ENCODE measurements at places on chromosomes 3 and 15.
A peak's percentile ranks its signal among the peaks of the same experiment; 100 is the strongest.

- DNase-seq = no peak
These were observed 31.8 kb downstream of the GPR171 start for GRCh38 chr3:151171145-151171757.

- no peak for DNase-seq
These were observed 75.2 kb upstream of the C3orf80 start for GRCh38 chr3:160150066-160150465.

GRCh38 chr3:53300826-53301225, 45.0 kb upstream of the TKT start:
- DNase-seq = no peak

DNA sequence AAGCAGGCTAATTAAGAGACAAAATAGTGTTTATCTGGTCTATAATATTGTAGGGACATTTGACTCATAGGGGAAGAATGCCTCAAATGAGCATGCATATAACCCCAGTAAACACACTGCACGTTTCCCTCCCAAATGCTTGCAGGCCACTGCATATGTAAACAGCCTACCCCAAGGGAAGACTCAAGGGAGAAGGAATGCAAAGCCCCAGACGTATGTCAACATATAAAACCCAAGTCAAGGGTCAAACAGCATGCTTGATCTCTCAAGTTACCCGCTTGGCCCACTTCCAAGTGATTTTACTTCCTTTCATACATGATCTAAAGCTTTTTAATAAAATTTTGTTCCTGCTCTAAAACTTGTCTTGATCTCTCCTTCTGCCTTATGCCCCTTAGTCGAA, 1090.0 kb downstream of the OTOL1 start:
- no peak for DNase-seq

DNA sequence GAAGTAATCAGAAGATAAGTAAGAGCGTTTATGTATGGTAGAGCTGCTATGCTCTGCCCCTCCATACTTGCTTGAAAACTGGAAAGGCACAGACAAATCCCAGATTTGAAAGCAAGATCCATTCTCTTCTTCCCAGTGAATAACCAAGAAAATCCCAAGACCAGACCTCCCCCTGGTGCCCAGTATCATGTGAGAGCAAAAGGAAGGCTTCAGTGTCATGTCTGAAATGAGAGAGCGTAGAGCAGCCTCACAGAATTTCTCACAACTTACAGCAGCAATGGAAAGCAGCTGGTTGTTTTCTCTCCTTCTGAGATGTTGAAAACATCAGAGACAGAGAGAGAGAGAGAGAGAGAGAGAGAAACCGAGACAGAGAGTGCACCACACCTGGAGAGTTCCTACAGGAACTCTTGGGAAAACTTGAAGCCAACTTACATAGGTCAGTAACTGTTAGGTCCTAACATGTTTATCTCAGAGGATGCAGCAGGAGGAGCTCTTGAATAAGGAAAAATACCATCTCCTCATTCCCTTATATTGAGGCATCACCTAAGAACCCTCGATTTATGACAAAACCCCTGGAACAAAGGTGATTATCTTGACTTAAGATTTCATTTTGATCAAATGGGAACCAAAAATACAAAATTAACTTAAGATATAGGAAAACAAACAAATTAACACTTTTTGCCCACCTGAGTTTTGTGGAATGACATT, 273.3 kb downstream of the NSUN3 start:
- DNase-seq = peak; percentile 29

- no peak for DNase-seq
These were observed 31.7 kb downstream of the HACD3 start for GRCh38 chr15:65561934-65562333.

- no peak for DNase-seq
These were observed 40.9 kb upstream of the EPHB1 start for GRCh38 chr3:134753999-134754742.

DNA sequence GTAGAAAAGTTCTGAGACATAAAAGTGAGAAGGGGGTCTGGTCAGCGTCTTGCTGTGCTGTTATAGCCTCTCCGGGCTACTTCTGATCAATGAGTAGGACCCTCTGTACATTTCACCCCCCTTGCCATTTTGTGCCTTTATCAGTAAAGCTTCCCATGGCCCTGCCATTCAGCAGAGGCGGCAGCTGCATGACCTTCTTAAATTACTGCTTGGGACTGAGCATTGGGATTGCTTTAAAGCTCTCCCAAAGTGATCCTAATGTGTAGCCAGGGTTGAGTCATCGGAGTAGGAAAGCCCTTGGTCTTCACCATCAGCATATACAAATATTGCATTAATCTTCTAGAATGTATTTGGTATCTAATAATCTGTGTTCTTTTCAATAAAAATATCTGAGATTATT, 70.2 kb downstream of the FMN1 start:
- no peak for DNase-seq

- DNase-seq = no peak
These were observed 173.7 kb downstream of the ATG7 start for GRCh38 chr3:11445883-11446282.

GRCh38 chr3:19183584-19183983, 35.3 kb downstream of the KCNH8 start:
- no peak for DNase-seq

GRCh38 chr15:65653801-65654521, 32.2 kb downstream of the SLC24A1 start:
- no peak for DNase-seq

DNA sequence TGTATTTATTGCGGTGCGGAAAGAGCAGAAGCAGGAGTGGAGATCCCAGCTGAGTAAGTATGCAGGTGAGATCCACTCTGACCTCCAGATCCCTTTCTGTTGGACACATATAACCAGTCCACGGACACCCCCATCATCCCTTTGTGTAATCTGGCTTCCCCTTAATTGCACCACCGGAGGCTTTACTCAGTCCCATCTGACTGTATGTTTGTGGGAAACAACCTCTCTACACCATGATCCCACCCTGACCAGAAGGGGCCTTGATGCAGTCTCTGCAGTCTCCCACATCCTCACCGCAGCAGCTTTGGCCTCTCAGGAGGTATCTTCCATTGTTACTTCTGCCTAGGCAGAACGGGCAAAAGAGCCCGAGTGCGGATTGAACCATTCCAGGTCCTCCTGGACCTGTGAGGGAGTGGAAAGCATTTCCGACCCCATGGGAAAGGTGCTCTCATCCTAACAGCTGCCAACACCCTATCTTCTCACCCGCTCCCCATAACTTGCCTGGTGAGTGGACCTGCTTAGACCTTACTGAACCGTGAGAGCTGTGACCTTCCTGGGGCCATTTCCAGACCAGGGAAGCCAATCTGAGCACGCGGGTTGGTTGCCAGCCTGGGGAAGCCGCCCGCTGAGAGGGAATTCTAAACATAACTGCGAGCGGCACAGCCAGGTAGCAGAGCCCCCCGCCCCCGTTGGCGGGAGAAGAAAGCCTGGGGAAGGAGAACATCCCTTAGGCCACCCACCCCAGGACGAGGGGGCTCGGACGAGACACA, 1.1 kb downstream of the SLCO2A1 start:
- DNase-seq = no peak

GRCh38 chr3:64097920-64098319, 74.6 kb upstream of the PSMD6 start:
- no peak for DNase-seq

DNA sequence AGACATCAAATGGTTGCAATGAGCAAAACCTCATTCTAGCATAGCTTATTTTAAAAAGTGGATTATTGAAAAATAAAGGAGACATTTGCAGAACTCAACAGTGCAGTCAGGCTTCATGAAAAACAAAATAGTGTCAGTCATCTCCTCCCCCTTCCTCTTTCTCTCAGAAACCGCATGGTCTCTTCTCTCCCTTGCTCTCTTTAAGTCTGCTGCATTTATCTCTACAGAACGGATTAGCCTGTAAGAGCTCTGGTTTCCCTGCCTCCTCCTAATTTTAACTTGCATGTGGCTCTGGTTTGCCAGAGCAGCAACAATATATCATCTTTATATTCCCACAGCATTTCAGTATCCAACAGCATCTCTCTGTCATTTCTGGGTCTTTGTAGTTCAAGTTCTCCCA, 609.0 kb downstream of the MECOM start:
- no peak for DNase-seq

DNA sequence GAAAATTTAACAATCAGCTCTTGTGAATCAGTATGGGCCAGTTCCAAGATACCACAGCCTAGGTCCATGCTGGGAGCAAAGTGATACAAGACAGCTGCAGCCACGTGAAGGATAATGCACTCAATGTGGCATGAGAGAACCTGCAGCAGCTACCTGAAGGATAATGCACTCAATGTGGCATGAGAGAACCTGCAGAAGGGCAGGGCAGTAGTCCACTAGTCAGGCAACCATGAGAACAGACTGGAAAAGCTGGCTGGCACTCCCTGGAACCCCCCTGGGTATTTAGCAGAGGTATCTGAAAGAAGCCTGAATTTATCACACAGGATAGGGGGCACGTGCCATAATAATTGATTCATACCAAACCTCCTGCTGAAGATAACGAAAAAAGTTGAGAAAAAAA, 237.6 kb downstream of the ATP8B4 start:
- no peak for DNase-seq

DNA sequence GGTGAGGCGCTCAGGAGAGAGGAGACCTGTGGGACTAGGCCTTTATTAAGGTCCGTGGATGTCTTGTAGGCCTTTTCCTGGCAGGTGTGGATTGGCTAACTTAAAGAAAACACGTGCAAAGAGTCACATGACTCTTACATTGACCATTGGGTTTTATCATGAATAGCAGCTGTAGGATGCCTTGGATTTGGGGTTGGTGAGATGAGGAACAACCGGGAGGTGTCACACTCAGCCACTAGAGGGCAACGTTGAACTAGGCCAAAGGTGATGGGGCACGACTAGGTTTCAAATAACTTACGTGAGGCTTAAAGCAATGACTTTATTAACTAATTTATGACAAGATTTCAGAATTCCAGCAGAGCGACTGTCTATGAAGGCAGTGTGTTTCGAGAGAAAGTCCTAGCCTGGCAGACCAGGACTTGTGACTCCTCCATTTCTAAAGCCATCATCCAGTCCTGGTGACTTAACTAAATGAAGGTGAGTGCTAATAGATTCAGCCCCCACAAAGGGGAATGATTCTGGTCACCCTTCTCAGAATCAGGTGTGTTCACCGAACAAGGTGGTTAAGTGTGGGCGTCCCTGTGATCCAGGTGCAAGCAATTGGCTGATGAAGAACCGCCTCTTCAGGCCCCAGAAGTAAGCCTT, 345.6 kb downstream of the MCTP2 start:
- DNase-seq = peak; percentile 28

GRCh38 chr15:69668963-69669362, 216.3 kb downstream of the RPLP1 start:
- no peak for DNase-seq

GRCh38 chr3:142459096-142459495, 11.3 kb upstream of the XRN1 start:
- no peak for DNase-seq

- DNase-seq = no peak
These were observed 25.0 kb upstream of the KY start for GRCh38 chr3:134675726-134676256.

DNA sequence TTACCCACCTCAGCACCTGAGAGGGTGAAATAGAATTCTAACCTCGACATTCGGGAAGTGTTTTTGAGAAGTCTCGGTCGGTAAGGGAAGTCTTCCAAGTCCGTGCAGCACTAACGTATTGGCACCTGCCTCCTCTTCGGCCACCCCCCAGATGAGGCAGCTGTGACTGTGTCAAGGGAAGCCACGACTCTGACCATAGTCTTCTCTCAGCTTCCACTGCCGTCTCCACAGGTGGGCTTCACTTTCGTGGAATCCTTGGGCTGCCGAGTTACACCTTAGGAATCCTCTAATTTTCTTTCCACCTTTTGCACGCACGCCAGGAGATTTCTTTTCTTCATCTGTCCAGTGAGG, 775 bp downstream of the CCNDBP1 start:
- no peak for DNase-seq

DNA sequence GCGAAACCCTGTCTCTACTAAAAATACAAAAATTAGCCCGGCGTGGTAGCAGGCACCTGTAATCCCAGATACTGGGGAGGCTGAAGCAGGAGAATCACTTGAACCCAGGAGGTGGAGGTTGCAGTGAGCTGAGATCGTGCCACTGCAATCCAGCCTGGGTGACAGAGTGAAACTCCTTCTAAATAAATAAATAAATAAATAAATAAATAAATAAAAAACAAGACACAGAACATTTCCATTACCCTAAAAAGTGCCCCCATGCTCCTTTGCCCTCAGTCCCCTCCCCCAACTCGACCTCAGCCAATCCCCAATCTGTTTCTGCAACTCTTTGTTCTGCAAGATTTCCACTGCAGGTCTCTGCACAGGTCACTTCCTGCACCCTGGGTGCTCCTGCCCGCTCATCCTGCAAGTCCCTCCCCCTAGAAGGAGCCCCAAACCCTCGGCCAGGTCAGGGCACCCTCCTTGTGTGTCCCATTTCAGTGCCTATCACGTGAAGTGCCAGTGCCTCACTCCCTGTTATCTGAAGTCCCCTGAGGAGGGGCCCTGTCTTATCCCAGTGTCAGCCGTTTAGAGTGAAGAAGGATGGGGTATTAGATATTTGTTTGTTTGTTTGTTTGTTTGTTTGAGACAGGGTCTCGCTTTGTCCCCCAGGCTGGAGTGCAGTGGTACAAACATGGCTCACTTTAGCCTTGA, 1.1 kb downstream of the FAM240A start:
- no peak for DNase-seq

- no peak for DNase-seq
These were observed 13.9 kb downstream of the CHST13 start for GRCh38 chr3:126537730-126538281.

- no peak for DNase-seq
These were observed 14.5 kb upstream of the ZFYVE19 start for GRCh38 chr15:40792394-40792793.

GRCh38 chr3:160006282-160007163, 17.9 kb downstream of the IL12A start:
- peak; percentile 50 for DNase-seq

GRCh38 chr15:62394079-62394478, 229.0 kb upstream of the C2CD4B start:
- no peak for DNase-seq

GRCh38 chr3:30894521-30895251, at the start of gene GADL1:
Gene GADL1 (minus strand): TSS chr3:30894661. CDS start chr3:30894614, 47 bp downstream.
- peak; percentile 27 for DNase-seq

DNA sequence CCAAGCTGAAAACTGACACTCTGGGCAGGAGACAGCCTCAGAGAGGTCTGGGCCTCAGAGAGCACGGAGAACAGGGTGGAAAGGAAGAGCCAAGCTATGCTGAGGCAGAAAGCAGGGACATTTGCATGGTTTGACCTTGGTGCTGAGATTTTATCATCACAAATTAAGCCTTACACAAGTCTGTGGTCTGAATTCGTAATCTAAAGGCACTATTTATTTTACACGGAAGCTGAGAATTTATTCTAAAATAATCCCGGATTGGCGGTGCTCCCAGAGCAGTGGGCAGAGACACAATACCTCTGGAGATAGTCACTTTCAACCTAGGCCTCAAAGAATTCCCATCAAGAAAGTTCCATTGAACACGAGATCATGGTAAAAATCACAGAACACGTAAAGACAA, 47.5 kb downstream of the CFAP92 start:
- DNase-seq = no peak

DNA sequence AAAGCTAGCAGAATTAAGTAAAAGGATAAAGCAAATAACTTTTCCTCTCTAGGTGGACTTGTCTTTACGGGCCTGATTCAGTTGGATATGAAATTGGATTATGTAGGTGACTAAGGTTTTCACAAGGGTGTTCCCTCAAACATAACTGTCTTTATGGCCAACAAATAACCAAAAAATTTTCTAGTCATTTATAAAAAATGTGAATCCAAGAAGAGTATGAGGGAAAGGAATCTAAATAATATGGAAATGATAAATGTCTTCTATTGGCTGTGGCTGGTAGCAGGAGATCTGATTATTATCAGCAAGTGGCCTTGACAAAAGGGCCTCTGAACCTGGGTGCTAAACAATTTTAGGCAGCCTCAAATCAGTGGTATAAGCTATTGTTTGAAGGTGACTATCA, 594.0 kb upstream of the UBE2E2 start:
- no peak for DNase-seq
